ENCODE measurements at places on chromosomes 7 and 10.

DNA sequence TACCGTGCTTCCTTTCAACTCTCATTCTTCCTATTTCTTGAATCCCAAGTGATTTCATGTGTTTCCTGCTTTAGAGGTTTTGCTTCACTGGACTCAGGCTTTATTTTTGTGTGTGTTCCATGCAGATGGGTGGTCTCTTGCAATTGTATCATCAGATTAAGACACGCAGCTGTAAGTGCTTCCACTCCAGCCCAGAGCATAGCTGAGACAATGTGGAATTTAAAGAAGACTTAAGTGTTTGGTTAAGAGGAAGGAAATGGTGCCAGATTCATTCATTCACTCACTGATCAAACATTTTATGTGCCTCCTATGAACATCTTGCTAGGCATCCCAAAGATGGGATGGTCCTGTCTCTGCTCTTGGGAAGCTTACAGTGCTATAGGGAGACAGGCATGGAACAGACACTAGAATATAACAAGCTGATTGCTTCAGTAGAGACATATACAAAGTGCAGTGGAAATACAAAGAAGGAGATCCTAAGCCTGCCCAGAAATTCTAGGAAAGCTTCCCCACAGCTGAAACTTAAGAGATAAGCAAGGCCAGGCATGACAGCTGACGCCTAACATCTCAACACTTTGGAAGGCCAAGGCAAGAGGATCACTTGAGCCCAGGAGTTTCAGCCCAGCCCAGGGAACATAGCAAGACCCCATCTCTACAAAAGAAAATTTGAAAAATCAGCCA, 46.1 kb upstream of the LRRC17 start:
- DNase-seq = no peak

DNA sequence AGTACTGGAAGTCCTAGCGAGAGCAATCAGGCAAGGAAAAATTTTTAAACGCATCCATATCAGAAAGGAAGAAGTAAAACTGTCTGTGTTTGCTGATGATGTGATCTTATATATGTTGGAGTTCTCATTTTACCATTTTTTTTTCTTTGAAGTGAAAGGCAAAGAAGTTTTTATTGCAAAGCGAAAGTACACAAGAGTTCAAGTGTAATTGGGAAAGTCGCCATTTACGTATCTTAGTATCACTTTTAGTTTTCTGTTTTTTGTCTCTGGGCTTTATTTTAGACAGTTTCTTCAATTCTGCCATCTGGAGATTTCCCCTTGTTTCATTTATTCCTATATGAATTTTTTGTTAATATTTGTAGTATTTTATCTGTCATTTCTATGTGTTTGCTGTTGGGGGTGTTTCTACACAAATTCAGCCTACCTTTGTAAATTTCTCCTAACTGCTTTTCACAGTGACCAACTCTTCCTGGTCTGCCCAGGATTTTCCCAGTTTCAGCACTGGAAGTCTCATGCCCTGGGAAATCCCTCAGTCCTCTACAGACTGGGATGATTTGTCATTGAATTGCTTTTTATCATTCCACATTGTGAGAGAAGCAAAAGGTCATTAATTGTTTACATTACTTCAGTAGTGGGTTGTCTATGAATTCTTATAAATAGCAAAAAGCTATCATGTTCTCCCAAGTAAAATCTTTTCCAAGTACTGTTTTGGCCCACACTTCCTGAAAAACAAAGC, 23.2 kb downstream of the BET1 start:
- no peak for DNase-seq

- no peak for DNase-seq
Measured at GRCh38 chr10:101835362-101835761, 8.2 kb downstream of the KCNIP2 start.

DNA sequence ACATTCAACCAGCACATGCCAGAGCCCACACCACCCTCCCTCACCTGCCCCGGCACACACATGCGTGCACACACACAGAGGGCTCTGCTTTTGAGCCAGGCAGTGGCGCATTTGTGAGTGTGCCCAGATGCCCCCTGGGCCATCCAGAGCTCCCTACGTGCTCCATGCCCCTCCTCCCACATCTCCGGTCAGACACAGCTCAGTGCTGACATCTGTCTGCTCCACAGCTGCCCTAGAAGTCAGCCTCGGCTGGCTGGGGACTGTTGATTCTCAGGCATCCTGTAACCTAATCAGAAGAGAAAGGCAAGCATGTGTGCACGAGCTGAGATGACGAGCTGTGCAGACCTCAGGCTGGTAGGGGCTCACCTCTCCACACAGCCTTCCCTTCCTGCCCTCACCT, 135.1 kb downstream of the ZMIZ1 start:
- DNase-seq = no peak

DNA sequence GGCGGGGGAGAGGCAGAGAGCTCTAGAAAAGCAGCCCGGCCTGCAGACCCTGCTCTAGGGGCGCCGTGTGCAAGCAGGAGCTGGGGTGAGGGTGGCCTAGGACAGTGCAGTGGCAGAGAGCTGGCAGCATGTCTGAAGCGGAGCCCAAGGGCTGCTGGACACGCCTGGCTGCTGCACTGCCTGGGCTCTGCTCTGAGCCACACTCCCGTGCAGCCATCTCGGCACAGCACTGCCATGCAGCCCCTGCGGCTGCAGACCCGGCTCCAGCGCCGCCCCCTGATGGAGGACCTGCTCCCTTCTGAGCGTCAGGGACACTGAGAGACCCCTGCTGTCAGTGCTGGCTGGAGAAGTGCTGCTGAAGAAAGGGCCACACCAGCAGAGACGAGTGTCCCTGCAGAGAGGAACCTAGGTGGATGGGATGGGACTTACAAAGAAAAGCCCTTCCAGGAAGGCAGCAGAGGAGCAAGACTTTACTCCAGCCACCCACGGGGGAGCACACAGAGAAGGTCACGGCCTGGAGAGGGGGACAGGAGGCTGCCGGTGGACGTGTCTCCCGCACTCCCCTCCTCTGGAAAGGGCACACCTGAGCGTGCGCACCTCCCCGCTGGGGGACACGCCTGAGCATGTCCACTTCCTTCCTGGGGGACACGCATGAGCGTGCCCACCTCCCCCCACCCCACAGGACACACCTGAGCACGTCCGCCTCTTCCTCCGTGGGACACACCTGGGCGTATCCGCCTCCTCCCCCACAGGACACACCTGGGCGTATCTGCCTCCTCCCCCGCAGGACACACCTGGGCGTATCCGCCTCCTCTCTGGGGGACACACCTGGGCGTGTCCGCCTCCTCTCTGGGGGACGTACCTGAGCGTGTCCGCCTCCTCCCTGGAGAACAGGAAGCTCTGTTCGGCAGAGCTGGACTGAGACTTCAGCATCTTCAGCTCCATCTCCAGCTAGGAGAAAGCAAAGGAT, 252.9 kb downstream of the MAD1L1 start:
- DNase-seq = no peak

DNA sequence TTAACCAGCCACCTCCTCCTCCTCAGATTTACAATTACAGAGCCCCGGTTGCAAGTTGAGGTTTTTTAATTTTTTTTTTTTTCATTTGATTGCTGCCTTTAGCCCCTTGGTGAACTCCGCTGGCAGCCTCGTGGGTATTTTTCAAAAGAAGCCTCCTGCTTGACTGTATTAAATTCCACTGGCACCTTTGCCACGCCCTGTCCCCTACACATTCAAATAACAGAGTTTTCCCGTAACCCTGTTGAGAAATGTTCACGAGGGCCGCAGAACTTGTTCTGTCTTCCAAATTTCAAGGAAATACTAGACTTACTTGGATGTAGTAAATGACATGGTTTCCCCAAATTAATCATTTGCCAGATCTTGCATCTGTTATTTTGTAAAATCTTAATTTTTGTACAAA, 167.0 kb downstream of the ARID5B start:
- DNase-seq = no peak

DNA sequence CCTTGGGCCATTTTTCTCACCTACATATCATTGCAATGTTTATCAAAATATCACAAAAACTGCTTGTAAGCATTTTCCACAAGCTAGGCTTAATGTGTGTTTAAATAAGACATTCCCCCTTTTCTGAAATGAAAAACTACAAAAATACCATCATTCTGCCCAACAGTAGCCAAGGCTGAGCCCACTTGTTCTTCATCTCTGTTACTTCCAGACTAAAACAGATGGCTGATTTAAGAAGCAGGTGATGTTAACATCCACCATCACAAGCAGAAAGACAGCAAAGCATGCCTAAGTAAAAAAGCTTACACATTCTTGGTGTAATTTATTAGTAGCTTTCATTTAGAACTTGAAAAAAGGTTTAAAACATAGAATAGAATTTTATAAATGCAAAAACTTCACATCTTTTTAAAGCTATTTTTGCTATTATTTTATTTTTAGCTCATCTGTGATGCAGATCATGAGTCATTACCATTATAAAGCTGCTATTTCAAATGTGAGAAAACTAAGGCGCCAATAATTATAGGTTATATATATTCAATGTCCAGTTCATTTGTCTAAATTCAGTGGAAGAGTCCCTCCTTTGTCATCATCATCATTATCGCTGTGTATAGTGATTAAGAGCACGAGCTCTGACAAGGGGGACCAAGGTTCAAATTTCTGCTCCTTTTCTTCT, 109.4 kb downstream of the RELN start:
- no peak for DNase-seq

DNA sequence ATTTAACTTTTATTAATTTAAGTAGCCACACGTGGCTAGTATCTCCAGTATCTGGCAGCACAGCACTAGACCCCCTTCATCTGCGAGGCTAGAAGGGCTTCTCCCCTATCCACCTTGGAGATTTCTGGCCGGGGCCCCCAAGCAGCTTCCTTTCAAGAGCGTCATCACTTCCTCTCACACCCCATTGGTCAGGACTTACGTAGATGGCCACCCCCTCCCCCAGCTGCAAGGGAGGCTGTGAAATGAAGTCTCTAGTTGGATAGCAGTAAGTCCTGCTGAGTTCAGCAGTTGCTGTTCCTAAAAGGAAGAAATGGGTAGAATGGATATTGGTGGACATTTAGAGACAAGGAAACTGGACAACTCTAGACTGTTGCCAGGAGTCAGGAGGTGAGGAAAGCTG, 33.8 kb upstream of the COMTD1 start:
- DNase-seq = no peak

DNA sequence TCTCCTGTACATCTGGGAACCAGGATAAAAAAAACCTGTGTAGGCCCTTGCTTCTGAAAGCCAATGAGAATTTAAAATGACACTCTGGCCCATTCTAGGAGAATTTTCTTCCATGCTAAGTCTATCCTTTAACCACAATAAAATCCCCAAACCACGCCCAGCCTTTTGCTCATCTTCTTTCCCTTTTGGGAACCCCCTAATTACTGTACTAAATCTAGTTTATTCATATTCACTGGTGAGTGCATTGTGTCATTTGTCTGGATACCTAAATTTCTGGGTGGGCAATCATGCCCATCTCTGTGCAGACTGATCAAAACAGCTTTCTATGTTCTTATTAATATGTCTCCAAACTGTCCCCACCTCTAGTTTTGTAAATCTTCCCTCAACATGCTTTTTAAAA, 11.7 kb upstream of the CDK14 start:
- no peak for DNase-seq

GRCh38 chr10:86651021-86651471, 3.3 kb upstream of the OPN4 start:
- DNase-seq = no peak

DNA sequence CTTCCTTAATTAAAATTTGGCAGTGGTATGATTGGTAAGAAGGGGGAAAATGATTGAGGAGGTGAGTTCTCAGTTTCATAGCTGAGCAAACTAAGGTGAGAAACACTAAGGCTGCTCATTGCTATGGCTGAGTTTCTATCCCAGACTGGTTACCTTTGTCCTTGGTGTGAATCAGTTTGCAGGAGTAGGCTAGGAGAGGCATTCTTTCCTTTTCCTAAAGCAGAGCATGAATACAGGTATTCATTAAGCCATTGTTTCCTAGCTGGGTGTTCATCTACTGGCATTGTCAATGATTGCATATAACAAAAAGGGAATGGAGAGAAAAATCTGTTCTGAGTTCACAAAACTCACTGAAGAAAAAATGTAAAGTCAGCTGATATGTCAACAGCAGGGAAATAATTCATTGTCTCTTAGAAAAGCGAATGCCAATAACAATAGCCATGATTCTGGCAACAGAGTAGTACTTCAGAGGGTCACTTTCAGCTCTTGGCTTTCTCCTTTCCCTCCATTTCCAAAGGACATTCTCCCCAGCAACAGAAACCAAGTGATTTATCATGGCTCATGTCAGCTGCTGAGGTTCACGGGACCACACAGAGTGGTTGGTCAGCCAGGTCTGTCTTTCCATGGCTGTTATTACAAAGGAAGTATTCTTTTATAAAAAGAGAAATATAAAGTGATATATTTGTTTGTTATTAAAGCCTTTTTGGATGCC, 234.0 kb downstream of the BICC1 start:
- DNase-seq = peak; percentile 19

DNA sequence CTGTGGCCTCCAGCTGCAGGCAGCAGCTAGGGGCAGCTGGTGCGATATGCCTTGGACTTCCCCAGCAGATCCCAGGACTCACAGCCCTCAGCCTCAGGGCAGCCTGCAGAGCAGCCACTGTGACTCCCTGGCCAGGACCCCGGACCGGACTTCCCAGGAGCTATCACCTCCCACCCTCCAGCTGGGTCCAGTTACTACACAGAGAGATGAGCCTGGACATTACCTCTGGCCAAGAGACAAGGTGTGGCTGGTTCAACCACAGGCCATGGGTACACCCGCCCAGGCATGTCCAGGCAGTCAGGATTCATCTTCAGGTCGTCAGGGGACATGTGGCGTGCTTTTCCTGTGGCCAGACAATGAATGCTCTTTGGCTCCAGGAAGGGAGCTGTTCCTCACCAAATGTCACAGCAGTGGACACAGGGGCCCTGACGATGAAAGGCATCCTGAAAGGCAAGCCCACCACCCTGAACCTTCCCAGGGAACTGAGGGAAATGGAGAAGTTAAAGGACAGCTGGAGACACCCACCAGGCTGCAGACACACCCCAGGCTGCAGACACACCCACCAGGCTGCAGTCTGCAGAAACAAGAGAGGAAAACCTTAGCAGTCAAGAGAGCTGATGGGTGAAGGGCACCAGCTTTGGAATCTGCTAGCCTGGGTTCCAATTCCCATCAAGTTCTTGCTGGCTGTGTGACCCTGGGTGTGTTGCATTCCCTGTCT, 25.8 kb upstream of the NANOS1 start:
- no peak for DNase-seq

- DNase-seq = peak; percentile 69
Measured at GRCh38 chr10:29329420-29329819, 40.5 kb downstream of the LYZL1 start.

DNA sequence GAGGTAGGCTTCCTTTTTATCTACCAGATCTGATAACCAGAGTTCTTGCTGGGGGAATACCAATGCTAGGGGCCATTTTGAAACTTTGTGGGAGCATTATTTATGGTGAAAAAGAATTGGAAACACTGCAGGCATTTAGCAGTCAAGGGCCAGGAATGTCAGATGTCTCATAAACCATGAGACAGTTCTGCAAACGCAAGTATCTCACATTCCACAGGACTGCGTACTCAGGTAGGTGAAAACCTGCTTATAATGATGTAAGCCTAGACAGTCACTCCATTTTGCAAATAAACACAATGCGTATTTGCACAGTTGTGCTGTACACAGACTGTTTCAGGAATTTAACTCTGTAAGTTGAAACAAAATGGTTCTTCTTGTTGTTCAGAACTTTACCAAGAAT, 33.9 kb downstream of the ECHDC3 start:
- DNase-seq = no peak
